ENCODE measurements at places on chromosomes 13 and 19. TPM values are rescaled to one million over a fixed set of nuclear protein-coding genes. Genes with fewer than 3 reads are reported as not detected.
A peak's percentile ranks its signal among the peaks of the same experiment; 100 is the strongest.

Gene PRSS57
- total RNA-seq, result not detected

DNA sequence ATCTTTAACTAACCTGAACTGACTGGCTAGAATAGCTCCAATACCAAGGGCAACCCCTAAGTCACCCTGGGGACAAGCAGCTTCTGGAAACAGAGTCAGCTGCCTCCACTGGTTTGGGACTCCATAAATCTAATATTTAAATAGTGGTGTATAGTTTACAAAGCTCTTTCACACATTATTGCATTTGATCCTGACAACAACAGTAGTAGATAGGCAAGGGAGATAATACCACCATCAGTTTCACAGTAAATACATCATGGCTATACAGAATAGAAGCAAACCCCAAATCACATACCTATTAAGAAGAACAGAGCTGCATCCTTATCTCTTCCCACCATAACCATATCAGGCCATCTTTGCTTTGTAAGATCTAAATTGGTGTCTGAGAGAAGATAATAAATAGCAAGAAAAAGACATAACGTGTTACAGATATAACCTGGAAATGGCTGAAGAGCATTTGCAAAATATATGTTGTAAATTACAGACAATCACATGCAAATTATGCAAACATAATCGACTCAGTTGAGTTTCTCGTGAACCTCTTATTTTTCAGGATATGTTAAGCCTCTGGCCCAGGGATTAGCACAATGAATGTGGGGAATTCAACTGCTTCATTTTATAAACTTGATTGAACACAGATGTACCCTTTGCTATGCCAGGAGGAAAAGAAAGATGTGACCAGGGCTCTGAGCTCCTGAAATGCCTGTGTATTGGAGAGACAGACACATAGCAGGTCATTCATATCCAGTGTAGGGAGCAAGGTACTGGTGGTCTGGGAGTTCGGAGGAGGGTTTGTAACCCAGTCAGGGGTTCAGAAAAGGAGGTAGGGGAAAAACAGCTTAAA, 142.5 kb downstream of the SLC7A1 start:
- no peak for DNase-seq

Gene CD209
- total RNA-seq, result 7.5 TPM

- no peak for DNase-seq
Observed at GRCh38 chr19:48135411-48135810, 24.8 kb upstream of the PLA2G4C start.

- DNase-seq, result no peak
Observed at GRCh38 chr13:45051315-45051714, 62.0 kb downstream of the GPALPP1 start.

Gene ZNF625
- total RNA-seq, result 5.9 TPM

DNA sequence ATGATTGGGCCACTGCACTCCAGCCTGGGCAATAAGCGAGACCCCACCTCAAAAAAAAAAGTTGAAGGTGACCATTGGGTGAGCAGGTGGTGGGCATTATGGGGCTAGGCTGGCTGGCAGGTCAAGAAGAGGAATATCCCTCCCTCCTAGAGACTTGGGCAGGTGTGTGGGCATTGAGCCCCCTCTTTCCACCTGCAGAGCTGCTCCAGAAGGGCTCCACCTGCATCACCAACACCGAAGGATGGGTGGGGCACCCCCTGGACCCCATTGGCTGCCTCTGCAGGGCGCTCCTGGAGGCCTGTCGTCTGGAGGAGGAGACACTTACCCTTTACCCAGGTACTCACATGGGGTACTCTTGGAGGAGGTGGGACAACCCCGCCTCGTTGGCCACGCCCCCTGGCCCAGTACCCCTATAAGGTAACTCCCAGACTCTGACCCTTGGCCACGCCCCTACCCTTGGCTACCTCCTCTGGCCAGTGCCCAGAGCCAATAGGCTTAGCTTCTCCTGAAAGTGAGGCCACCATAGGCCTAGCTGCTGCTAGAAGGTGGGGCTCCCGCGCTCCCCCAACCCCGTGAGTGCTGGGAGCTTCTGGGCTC, 21.9 kb downstream of the ZSWIM4 start:
- no peak for DNase-seq

- DNase-seq, result no peak
Observed at GRCh38 chr13:36533806-36534205, 101.5 kb downstream of the CCNA1 start.

DNA sequence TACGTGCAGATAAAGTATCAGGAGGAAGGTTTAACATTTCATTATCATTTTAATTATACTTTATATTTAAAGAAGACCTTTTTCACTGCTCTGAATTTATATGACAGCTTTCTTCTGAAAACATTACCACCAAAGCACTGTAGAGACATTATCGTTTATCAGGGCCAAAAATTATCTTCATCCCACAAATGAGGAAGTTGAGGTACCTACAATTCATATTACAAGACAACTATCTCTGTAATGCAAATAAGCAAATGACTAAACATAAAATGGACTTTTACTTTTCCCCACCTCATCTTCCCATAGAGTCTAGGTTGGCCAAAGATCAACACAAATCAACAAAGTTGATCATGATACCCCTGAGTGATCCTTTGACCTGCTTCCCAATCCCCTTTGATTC, 30.9 kb upstream of the SMAD9 start:
- no peak for DNase-seq

DNA sequence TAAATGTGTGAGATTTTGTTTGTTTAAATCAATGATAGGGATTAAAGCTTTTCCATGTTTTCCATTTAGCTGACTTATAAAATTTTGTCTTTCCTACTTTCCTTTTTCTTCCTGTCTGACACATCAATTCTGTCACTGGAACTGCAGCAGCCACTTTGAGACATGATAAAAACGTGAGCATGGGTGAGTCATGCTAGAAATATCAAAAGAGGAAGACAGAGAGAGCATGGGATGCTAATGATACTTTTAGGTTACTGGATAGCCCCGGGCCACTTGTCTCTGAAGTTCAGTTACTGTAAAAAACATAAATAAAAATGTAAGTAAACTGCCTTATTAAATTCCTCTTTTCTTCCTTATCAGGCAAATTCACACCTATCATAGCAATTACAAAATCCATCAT, 1332.0 kb upstream of the PCDH20 start:
- DNase-seq, result no peak

DNA sequence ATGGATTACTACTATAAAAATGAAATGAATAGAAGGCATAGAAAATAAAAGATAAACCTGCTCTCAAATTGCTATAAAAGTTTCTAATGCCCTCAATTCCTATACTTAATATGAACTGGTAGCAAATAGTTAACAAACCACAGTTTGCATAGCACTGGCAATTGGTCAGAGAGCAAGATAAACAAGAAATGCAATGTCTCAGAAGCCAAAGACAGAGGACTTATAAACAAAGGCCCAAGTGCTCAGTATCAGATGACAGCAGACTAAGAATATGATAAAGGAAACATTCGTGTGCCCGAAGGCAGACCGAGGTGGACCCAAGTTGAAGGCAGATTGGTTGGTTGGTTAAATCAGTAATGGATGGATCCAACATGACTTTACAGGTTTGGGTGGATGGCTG, 50.6 kb downstream of the IPO5 start:
- no peak for DNase-seq

Gene KANK2
- 225 TPM for total RNA-seq

DNA sequence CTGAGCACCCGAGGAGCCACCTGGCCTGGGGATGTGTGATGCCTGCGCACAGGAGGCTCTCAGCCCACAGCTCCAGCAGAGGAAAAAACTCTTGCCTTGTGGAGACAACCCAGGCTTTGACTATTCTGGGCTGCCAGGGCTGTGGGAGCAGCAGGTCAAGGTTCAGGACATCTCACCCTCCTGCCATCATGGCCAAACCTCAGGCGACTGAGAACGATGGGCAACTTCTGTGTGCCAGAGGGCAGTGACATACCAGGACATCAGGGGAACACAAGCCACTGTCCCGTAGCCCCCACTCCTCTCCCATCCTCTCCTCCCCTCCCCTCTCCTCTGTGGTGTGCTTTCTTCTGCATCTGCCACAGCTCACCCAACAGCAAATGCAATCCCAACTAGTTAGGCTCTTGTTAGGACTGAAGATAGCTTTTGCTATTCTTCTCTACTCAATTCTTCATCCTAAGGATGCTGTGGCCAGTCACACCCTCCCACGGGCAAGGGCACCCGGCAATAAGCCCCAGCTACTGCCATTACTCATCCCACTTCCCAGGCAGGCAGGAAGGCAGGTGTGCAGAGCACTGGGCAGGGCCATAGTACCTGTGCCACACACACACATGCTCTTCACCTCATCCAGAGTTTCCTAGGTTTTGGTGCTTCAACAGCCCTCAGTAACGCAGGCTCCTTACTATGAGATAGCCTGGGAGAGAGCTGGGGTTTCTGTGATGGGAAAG, 16.8 kb downstream of the ELL start:
- no peak for DNase-seq

GRCh38 chr13:30872685-30873461, 33.2 kb upstream of the MEDAG start:
- no peak for DNase-seq

Gene ZNF8
- total RNA-seq, result 6.1 TPM

DNA sequence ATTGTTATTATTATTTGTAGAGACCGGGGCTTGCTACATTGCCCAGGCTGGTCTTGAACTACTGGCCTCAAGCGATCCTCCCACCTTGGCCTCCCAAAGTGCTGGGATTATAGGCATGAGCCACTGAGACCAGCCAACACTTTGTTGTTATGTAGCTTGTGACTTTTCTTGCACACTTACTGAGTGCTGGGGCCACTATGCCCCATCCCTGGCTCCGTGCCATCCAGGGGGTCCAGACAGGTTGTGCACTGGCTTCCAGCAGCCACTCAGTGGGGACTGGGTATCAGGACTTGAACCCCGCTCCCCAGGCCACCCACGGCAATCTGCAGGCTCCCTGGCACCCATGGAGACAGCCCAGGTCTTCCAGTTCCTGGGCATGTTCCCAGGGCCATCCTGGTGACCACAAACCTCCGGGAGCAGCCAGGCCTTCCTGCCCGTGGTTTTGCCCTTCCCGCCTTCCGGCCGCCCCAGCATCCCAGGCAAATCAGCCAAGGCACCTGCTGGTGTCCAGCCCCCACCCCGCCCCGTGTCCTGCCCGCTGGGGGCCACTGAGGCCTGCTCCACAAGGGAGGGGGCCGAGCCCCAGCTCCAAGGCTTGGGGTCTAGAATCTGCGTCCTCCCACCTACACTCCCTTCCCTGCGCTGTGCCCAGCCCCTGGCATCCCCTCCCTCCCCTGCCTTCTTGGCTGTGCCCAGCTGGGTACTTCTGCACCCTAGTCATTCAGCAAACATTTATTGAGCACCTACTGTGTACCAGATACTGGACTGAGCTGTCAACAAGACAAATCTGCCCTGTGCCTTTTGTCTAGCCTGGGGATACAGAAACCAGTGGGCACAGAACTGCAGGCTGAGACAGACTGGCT, 23.7 kb upstream of the SEMA6B start:
- no peak for DNase-seq

Gene APOC4
- total RNA-seq, result not detected

Gene ONECUT3
- total RNA-seq, result 6.3 TPM

DNA sequence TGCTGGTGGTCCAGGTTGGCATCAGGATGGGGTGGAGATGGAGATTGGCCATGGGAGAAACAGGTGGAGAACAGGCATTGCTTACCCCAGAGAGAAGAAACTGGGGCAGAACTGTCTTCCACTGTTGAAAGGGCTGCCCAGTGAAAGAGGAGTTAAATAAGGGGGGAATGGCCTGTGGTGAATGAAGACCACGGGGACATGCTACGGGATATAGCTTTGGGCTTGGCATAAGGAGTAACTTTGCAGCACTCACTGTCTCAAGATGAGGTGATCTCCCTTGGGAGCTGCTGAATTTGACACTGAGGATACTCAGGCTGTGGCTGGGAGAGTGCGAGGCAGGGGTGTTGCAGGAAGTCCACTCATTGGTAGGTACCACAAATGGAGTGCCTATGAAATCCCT, 10.6 kb upstream of the GPR18 start:
- DNase-seq, result no peak

DNA sequence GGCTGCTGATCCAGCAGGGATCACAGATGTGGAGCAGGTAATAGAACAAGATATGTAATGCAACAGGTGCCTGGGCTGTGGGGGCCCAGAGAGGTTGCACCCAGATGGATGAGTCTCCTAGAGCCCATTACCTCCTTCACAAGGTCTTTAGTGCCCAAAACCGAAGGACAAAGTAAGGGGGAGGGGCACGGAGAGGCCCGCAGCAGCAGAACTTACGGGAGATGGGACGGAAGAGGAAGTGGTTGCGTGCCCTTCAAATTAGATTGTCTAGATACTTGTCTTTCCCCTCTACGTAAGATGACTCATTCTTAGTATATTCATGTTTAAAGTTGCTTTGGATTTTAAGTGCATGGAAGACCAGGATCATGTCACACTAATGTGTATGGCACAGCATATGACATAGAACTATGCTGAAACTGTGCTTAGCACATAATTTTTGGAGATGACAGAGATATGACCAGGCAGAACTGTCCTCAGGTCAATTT, 5.7 kb upstream of the MRPS31 start:
- DNase-seq, result peak; percentile 32

Gene SIGLEC12
- total RNA-seq, result 0.43 TPM

DNA sequence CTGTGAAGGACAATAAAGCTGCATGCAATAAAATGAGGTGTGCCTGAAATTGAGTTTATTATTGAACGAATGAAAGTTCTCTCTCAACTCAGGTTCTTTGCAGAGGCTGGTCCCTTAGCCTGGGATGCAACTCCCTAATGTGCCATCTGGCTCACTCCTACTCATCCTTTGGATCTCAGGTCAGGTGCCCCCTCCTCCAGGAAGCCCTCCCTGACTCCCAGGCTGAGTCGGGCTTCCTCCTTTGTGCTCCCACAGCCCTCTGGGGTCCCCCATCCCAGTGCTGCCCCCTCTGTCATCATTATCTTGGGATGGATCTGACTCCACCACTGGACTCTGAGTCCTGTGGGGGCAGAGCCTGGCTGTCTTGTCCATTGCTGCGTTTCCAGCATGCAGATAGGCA, 2.7 kb upstream of the IRGC start:
- no peak for DNase-seq

- DNase-seq, result no peak
Observed at GRCh38 chr13:28613562-28613961, 45.4 kb upstream of the POMP start.

DNA sequence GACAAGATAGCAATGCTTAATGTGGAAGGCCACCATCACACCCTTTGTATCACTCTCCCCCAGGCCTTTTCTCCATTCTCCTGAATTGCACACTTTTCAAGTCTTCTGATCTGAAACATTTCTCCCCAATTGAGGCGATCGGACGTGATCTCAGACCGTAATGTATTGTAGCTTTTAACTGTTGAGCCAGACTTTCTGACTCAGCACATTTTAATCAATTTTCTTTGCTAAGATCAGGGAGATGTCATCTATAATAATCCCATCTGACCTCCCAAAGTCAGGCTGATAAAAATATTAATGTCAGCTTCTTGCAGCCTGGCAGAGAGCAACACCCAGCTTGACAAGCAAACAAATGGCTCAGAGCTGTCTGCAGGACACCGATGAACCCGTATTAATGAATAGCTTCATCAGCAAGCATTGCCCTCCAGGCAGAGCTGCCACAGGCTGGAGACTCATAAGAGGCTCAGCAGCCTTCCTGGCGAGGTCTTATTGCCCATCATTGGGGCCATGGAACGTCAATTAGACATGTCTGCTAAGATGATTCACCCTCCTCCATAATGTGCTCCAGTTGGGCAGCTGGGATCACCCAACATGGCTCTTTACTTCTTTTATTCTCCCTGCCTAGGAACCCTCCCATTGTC, 60.2 kb upstream of the UQCRFS1 start:
- DNase-seq, result no peak
